ENCODE measurements at places on chromosomes 1 and 21.

DNA sequence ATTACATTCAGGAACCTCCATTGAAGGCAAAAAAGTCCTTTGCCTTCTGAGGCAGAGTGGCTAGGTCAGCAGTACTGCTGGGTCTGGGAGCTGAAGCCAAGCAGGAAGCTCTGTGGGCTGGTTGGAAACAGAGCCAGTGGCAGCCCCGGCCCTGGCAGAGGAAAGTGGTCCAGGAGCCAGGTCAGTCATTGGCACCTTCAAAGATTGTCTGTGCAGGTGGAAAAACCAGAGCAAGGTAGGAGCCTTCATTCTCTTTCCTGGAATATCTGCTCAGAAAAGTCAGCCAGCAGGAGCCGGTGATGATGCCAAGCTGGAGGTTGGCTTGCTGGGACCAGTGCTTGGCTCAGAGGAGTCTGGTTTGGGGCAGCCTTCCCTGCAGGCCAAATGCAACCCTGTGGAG, 12.5 kb upstream of the DISP3 start:
- DNase-seq = no peak

DNA sequence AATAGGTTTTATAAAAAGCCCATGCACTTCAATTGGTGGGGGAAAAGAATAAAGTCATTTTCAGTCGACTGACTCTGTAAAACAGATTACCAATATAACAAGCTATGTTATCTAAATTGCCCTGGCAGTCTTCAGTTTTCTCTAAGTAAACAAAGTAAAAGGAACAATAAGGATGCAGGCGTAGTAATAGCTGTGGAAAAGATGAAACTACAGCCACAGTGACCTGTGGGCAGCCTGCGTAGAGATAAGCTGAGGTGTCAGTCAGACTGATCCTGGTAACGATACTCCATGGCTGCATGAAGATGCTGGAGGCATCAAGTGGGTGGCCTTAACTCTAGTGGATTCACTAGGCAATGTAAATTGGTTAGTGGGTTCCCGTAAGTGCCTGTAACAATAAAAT, 29.3 kb downstream of the CLCC1 start:
- no peak for DNase-seq

- no peak for DNase-seq
Measured at GRCh38 chr21:36854391-36854790, 112.1 kb downstream of the HLCS start.

GRCh38 chr1:178510155-178510554, 2.8 kb upstream of the TEX35 start:
- no peak for DNase-seq

- no peak for DNase-seq
Measured at GRCh38 chr1:8874230-8875201, 4.0 kb downstream of the ENO1 start.

- DNase-seq = no peak
Measured at GRCh38 chr1:158259117-158259516, 4.9 kb downstream of the CD1A start.

DNA sequence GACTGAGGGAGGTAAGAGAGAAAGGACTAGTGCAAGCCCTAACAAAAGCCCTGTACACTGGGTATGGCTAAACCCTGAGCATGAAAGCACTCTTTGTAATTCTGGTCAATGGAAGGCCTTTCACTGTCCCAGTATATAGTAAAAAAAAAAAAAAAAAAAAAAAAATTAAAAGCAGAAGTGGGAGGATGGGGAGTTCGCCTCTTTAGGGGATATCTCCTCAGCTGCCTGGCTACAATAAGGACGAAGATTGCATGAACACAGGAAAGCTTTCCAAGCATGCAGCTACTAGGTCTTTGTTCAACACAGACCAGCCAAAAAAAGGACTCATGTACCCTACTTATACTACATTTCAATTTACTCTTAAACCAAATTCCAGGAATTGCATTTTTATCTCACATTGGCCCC, 59.1 kb downstream of the EIF4G3 start:
- no peak for DNase-seq

GRCh38 chr1:78143152-78143551, 97.4 kb downstream of the GIPC2 start:
- no peak for DNase-seq

DNA sequence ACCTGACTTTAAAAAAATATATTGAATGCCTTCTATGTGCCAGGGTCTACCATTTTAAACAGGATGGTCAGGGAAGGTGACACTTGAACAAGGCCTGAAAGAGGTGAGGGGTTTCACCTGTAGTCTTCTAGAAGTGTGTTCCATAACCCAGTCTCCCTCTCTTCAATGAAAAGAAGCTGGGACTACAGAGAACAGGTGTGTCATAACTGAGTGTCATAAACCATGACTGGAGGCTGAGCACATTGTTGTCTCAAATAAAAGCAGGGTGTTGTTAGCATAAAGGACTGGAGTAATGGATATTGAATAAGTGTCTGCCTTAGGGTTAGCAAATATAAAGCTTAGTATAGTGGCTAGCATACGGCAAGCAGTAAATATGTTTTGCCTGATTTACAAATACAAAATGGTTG, 65.4 kb downstream of the SYDE2 start:
- no peak for DNase-seq

DNA sequence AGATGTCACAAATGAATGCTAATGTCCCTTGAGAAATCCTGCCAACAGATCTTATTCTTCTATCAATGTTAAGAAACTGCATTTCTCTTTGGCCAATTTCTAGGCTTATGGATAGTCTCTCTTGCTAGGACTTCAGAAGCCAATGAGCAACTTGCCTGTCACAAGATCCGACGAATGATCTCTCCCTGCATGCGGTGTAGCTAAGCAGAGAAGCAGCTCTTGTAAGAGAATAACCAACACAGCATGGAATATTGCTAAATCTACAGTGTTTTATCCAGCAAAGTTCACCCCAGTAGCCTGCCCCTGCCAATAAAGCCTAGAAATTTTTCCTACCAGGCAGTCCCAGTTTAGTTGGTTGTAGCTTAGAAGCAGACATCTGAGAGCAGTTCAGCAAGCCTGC, 2.1 kb upstream of the SLC44A5 start:
- DNase-seq = no peak

DNA sequence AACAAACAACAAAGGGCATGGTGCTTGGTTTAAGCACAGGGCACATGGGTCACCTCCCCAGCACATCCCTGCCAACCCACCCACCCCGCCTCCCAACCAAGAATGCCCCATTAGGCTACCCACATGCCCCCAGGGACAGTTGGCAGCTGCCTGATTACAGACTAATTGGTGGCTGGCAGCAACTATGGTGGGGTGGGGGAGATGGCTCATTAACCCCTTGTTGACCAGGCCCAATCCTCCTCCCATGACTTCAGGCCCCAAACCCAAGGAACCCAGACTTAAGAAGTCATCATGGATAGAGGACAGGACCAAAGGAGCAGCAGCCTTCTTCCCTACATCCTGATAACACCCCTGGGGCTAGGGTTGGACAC, 1.3 kb downstream of the RIMS3 start:
- DNase-seq = no peak

- no peak for DNase-seq
Measured at GRCh38 chr1:83499998-83500397, 498.9 kb downstream of the TTLL7 start.

GRCh38 chr1:104648269-104648691, 898.6 kb downstream of the AMY1C start:
- no peak for DNase-seq

DNA sequence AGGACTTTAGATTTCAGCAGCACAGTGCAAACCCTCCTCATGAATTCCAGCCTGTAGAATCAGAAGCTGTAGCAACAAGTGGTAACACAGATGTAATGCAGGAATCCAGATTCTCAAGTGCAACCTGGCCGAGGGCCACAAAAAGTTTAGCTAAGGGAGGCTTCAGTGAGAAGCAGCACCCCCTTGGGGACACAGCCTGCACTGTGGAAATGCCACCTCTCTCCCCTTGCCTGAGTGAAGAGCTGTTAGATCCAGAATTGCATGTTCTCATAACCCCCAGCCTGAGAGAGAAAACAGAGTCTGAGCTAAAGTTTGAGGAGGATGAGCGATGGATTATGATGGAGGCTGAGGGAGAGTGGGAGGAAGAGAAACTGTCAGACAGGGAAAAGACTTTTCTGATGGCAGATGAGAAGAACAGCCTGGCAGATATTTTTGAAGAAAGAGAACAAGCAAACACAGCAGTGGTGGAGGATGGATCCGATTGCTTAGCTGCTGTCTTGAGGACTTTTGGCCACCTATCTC, 80.5 kb upstream of the BMP8A start:
- no peak for DNase-seq

- DNase-seq = no peak
Measured at GRCh38 chr1:39370602-39371001, 120.8 kb upstream of the BMP8A start.

DNA sequence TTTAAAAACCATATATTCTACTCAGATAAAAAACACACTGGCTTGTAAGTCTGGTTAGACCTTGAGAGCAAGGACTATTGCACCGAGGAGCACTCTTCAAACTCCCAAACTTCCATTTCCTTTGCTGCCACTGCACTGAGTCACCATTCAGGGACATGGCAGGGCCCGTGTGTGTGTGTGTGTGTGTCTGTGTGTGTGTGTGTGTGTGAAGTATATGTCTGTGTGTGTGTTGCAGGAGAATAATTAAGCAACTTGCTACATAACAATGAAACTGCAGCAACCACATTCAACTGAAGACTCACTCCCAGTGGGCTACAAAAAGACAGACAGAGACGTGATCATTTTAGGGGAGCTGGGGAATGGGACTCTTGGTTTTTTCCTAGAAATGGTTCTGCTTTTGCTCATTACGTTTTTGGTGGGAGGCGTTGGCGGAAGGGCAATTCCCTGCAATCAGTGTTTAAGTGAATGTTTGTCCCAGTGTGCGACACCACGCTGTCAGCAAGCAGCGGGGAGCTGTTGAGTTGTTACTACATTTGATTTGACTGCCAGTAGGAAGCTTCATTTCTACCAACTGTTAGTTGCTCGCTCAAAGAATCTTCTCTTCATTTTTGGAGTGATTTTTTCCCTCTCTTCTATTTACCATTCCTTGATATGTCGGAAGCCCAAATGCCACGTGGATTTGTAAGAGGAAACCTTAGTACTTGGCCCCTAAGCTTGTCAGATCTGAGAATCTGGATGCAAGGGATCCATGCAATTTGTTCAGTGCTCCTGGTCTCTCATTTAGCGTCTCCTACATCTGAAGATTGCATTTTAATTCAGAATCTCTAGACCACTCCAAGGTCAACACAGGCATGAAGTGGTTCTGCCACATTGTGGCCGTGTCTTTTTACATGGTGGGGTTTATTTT, 36.1 kb downstream of the ESRRG start:
- DNase-seq = no peak

- no peak for DNase-seq
Measured at GRCh38 chr1:151282883-151283725, 1.0 kb downstream of the ZNF687 start.

- no peak for DNase-seq
Measured at GRCh38 chr1:109785446-109786111, 21.9 kb upstream of the EPS8L3 start.

GRCh38 chr1:156578055-156578454, 1.5 kb upstream of the TTC24 start:
- DNase-seq = no peak

- DNase-seq = no peak
Measured at GRCh38 chr1:156693848-156694689, 11.3 kb downstream of the CRABP2 start.

GRCh38 chr1:23577056-23578004, 18.0 kb upstream of the ID3 start:
- peak; percentile 43 for DNase-seq

DNA sequence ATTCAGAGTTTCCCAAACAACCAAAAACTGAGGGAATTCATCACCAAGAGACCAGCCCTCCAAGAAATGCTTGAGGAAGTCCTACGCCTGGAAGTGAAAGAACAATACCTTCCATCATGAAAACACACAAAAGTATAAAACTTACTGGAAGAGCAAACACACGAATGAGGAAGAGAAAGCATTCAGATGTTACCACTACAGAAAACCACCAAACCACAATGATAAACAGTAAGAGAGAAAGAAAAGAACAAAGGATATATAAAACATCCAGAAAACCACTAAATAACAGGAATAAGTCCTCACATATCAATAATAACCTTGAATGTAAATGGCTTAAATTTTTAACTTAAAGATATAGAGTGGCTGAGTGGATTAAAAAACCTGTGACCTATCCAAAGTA, 58.5 kb upstream of the BCL10 start:
- DNase-seq = no peak

- no peak for DNase-seq
Measured at GRCh38 chr1:203401199-203401877, 50.4 kb upstream of the FMOD start.

- DNase-seq = no peak
Measured at GRCh38 chr21:28410256-28410655, 582.4 kb downstream of the LTN1 start.

- DNase-seq = no peak
Measured at GRCh38 chr1:205770618-205771017, 4.7 kb downstream of the RAB29 start.

GRCh38 chr1:33007190-33008050, 29.3 kb downstream of the AK2 start:
- no peak for DNase-seq

DNA sequence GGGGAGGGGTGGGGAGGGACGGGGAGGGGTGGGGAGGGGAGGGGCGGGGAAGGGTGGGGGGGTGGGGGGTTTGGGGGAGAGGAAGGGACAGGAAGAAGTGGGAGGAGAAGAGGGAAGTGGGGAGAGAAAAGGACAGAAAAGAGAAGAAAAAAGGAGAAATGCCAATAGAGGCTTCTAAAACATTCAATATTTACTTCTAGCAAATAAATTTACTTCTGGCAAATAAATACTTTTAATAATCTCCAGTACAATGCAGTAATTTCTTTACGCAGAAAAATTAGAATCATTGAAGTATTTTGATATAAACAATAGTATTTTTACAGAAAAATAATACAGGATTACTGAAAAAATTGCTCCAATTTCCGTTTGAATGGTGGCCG, 9.4 kb upstream of the GPR161 start:
- no peak for DNase-seq

DNA sequence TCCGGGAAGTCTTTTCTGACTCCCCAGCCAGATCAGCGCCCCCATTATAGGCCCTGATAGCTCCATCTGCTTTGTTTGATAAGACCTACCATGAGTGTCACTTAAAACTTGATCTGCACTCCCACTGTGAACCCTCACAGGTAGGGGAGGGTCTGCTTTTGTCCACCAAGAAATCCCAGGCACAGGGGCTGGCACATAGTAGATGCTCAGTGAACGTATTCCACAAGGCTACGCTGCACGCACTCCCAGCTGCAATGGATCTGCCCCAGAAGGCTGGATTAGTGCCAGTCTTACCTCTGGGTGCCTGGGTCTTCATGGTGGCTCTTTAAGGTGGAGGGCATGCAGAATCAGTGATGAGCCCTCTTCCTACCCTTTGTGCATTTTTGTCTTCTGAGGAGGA, 447.1 kb downstream of the PTPRU start:
- DNase-seq = no peak

- no peak for DNase-seq
Measured at GRCh38 chr1:970973-971730, 4.9 kb downstream of the PLEKHN1 start.

GRCh38 chr1:116330846-116331245, 42.2 kb upstream of the ATP1A1 start:
- DNase-seq = no peak
